Ureter (tissue), 1 donor: ENCODE measurements at places on chromosomes 1 and 21. TPM values are rescaled to one million over a fixed set of nuclear protein-coding genes. Genes with fewer than 3 reads are reported as not detected.

DNA sequence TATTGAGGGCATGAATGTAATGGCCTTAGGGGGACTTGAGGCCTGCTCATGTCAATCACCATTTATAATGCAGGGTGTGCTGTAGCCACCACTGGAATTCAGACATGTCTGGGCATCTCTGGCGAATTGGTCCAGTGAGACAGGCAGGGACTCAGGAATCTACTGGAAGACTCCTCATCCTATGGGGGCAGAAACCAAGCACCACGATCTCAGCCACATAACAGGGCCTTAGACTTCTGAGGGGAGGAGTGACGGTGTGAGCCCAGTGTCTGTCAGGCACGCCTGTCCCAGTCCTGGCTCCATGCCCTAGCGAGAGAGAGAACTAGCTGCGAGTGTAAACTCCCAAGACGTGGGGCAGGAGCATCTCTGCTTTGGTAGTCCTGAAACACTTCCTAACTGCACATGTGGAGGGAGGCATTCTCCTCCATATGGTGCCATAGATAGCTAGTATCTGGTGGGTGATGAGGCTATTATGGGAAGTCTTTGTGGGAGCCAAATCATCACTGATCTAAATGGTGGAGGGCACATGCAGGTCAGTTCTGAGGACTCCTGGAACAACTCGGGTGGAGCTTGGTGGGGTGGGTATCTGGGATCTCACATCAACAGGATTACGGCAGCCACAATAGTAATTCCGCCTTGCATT lies 29.8 kb upstream of the KIAA0040 start:
- DNase-seq = no peak

RCSD1 gene
- 8.7 TPM for total RNA-seq

GRCh38 chr1:244231572-244232315 lies 180.7 kb downstream of the ZBTB18 start:
- DNase-seq = no peak

- DNase-seq = no peak
Measured at GRCh38 chr1:64654519-64655341, 90.1 kb upstream of the RAVER2 start.
